ENCODE measurements at places on chromosomes 16 and 17.
A peak's percentile ranks its signal among the peaks of the same experiment; 100 is the strongest.

DNA sequence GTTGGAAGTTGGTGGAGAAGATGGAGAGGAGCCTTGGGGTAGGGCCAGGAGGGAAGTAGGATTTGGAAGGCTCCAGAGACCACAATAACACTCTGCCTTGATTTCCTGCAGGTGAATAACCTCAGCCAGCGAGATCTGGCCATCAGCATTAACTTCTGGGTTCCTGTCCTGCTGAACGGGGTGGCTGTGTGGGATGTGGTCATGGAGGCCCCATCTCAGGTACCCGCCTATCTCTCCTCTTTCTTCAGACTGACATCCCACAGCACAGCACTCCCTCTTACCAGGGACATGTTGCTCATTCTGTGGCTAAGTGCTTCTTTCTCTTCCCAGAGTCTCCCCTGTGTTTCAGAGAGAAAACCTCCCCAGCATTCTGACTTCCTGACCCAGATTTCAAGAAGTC lies 4.9 kb downstream of the COX6A2 start:
- no peak overlapping the region for H3K27ac ChIP-seq
- H3K4me1 ChIP-seq: no peaks in the 10 kb centered on the region
- H3K4me3 ChIP-seq: no peak overlapping the region
- no peaks in the 10 kb centered on the region for H3K36me3 ChIP-seq
- no peak for DNase-seq

- H3K27ac ChIP-seq: peak overlapping the region; percentile 93
- no peak overlapping the region for H3K4me3 ChIP-seq
- no peaks in the 10 kb centered on the region for H3K36me3 ChIP-seq
- H3K4me1 ChIP-seq: no peaks in the 10 kb centered on the region
- DNase-seq: no peak
These were observed 10.4 kb downstream of the NHERF2 start for GRCh38 chr16:2037115-2037514.

DNA sequence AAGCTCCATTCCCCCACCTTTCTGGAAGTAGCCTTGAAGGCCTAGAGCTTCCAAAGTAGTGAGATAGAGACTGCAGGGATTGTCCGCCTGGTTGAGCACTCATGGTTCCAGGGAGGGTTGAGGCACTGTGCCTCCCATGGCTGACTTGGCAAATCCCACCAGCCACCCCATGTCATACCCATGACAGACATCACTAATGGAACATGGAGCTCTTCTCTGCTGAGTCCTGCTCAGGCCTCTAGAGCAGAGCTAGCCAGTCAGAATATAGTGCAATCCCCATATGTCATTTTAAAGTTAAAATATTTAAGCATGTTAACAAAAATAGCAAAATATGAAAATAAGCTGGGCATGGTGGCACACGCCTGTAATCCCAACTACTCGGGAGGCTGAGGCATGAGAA lies 28.8 kb downstream of the UNC13D start:
- DNase-seq: peak; percentile 1
- H3K27ac ChIP-seq: no peak overlapping the region
- H3K27me3 ChIP-seq: no peaks in the 10 kb centered on the region
- no peak overlapping the region for H3K4me3 ChIP-seq
- peaks cover 4% of the 10 kb centered on the region for H3K36me3 ChIP-seq
- no peaks in the 10 kb centered on the region for H3K4me1 ChIP-seq

- no peaks in the 10 kb centered on the region for H3K36me3 ChIP-seq
- H3K4me3 ChIP-seq: no peak overlapping the region
- H3K27ac ChIP-seq: no peak overlapping the region
- H3K4me1 ChIP-seq: no peaks in the 10 kb centered on the region
- DNase-seq: no peak
These were observed 625.6 kb downstream of the TMEM114 start for GRCh38 chr16:7964744-7965143.

DNA sequence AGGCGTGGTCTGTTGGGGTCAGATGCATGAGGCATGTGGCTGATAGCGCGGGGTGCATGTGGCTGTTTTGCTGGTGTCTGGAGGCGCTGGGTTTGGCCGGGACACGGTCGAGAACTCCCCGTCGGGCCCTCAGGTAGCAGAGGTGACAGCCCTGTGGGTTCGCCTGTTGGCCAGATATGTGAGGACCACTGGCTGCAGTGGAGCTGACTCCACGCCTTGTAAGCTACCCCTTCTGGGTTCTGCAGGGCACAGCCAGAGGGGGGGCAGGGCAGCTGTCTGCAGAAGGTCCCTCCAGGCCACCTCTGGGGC lies 38.5 kb downstream of the SOX8 start:
- H3K27me3 ChIP-seq: no peaks in the 10 kb centered on the region
- no peaks in the 10 kb centered on the region for H3K4me1 ChIP-seq
- H3K36me3 ChIP-seq: no peaks in the 10 kb centered on the region

GRCh38 chr17:66165537-66166123 lies 26.3 kb downstream of the CEP112 start:
- no peak overlapping the region for H3K27ac ChIP-seq
- H3K36me3 ChIP-seq: no peaks in the 10 kb centered on the region
- no peaks in the 10 kb centered on the region for H3K4me1 ChIP-seq
- no peak overlapping the region for H3K4me3 ChIP-seq

DNA sequence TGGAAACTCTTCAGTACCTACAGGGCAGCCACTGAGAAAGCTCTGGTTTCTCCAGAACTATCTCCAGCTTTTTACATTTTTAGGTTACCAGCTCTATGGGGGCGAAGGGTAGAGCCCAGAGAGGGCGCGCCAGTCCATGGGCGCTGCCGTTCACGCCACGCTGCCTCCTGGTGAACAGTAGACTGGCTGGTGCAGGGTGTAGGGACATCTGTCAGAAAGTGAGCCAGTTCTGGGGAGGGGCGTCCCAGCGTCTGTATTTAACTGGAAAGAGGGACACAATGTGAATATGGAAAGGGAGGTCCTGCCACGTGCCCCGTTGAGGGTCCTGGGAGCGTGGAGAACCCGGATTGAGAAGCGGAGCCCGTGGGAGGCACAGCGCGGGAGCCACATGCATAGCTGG lies 16.4 kb upstream of the CLEC18A start:
- no peak overlapping the region for H3K4me3 ChIP-seq
- peaks cover 3% of the 10 kb centered on the region for H3K36me3 ChIP-seq
- no peak for DNase-seq
- H3K4me1 ChIP-seq: no peaks in the 10 kb centered on the region

DNA sequence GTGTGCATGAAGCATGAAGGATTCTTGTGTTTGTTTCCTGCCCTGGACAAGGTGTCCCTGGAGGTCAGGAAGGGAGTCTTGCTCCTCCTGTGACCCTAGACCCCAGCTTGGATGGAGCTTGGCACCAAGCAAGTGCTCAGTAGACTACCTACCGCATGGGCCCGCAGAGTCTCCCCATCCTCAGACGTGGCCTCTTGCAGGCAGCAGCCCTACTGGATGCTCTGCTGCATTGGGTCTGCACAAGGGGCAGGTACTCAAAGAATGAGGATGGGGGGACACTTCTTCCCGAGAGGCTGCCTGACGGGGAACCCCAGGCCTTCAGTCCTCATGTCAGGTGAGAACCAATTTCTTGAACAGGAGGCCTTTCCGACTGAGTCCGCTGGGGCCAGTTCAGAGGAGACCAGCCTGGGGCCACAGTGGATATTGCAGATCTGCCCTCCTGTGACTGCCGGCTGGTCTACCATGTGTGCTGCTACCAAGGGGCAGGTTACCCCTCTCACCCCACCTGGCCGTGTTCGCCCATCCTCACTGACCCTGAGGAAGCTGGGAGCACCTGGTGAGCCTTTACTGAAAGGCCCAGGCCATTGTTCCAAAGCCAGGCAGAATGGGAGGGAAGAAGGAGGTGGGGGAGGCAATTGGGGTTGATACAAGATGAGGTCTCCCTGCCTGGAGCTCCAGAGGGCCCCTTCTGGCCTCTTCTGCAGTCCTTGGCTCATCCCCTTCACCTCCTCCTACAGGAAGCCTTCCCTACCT lies 206.3 kb downstream of the RAB11FIP4 start:
- H3K27me3 ChIP-seq: no peaks in the 10 kb centered on the region
- no peaks in the 10 kb centered on the region for H3K36me3 ChIP-seq
- H3K4me1 ChIP-seq: peaks cover 11% of the 10 kb centered on the region
- H3K4me3 ChIP-seq: no peak overlapping the region
- no peak for DNase-seq

DNA sequence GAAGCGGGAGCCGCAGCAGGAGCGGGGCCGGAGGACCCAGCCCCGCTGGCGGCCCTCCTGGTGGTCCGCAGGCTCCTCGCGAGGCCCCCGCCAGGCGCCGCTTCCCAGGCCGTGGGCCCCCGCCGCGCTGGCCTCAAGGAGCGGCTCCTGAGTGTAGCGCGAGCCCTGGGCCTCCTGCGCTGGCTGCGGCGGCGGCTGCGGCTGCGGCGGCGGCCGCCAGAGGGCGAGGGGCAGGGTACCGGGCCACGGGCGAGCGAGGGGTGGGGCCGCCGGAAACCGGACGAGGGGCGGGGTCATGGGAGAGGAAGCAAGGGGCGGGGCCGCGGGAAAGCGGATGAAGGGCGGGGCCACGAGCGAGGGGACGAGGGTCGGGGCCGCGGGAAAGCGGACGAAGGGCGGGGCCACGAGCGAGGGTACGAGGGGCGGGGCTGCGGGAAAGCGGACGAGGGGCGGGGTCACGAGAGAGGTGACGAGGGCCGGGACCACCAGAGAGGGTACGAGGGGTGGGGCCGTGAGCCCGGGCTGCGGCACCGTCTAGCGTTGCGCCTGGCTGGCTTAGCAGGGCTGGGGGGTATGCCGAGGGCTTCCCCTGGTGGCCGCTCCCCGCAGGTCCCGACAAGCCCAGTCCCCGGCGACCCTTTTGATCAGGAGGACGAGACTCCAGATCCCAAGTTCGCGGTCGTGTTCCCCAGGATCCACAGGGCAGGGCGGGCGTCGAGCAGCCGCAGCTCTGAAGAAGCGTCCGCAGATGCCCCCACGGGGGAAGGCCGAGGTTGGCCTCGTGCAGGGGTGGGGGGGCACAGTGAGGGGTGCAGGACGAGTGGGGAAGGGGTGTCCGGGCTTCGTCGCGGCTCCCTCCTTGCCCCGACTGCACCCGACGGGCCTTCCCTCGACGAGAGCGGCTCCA lies 1.7 kb downstream of the MYO15B start:
- H3K4me3 ChIP-seq: peak overlapping the region; percentile 28
- no peaks in the 10 kb centered on the region for H3K36me3 ChIP-seq
- H3K27ac ChIP-seq: peak overlapping the region; percentile 45
- H3K4me1 ChIP-seq: no peaks in the 10 kb centered on the region
- H3K27me3 ChIP-seq: no peaks in the 10 kb centered on the region
- DNase-seq: peak; percentile 97

DNA sequence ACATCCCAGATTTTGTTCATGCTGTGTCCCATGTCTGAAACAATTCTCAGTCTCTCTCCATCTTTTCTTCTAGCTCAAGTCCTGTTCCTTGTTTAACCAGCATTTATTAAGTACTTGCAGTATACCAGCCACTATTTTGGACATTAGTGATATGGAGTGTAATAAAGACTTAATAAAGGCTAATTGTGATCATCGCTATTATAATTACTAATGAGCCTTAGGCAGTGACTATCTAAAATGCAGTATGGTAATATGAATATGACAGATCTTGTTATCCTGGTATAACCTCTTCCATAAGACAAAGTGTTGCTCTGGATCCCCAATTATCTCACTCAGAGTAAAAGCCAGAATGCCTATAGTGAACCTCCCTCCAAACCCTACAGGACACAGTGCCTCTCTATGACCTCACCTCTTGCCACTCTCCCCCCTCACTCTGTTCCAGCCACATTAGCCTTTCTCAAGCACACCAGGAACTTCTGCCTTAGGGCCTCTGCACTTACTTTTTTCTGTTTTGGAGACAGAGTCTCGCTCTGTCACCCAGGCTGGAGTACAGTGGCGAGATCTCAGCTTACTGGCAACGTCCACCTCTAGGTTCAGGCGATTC lies 1.8 kb upstream of the FLOT2 start:
- H3K4me1 ChIP-seq: no peaks in the 10 kb centered on the region
- no peaks in the 10 kb centered on the region for H3K27me3 ChIP-seq
- H3K27ac ChIP-seq: no peak overlapping the region
- no peak overlapping the region for H3K4me3 ChIP-seq
- no peak for DNase-seq

- H3K4me3 ChIP-seq: no peak overlapping the region
- H3K36me3 ChIP-seq: peaks cover 2% of the 10 kb centered on the region
- H3K27ac ChIP-seq: no peak overlapping the region
- DNase-seq: no peak
- no peaks in the 10 kb centered on the region for H3K27me3 ChIP-seq
These were observed 39.3 kb downstream of the MSI2 start for GRCh38 chr17:57295526-57296023.

GRCh38 chr17:82794781-82795482 lies 43.1 kb downstream of the TBCD start:
- no peaks in the 10 kb centered on the region for H3K4me1 ChIP-seq
- H3K27me3 ChIP-seq: no peaks in the 10 kb centered on the region
- H3K36me3 ChIP-seq: no peaks in the 10 kb centered on the region
- H3K27ac ChIP-seq: no peak overlapping the region

GRCh38 chr16:57694725-57695679 lies at the start of gene DRC7:
Gene DRC7, plus strand, starts transcription at chr16:57694806. Its CDS starts 3,144 bp downstream, at chr16:57697950.
- DNase-seq: no peak
- no peak within 1 kb of the TSS for H3K27ac ChIP-seq
- no peak within 1 kb of the TSS for H3K4me3 ChIP-seq
- no peaks in the 10 kb centered on the region for H3K27me3 ChIP-seq
- no peaks in the 10 kb centered on the region for H3K36me3 ChIP-seq
- H3K4me1 ChIP-seq: no peaks in the 10 kb centered on the region

DNA sequence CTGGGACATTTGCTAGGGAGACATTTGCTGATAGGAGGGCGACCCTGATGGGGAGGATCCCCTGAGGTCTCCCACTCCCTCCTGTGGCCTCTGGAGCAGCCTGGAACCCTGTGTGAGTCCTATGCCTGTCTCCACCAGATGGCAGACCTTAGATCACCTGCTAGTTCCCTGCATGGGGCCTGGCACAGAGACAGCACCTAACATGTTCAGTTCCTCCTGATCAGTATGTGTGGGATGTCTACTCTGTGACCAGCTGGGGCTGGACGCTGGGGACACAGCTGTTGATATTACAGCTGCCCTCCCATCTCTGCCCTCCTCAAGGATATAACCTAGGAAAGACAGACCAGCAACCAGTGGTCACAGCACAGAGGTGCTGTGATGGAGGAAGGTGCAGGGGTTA lies 1.1 kb upstream of the ADCY7 start:
- no peaks in the 10 kb centered on the region for H3K36me3 ChIP-seq
- H3K27ac ChIP-seq: no peak overlapping the region
- no peak overlapping the region for H3K4me3 ChIP-seq
- H3K27me3 ChIP-seq: no peaks in the 10 kb centered on the region
- peak; percentile 56 for DNase-seq
